ENCODE measurements at places on chromosomes 7 and 10.

- no peak for DNase-seq
Measured at GRCh38 chr7:144484445-144484844, 81.0 kb upstream of the NOBOX start.

DNA sequence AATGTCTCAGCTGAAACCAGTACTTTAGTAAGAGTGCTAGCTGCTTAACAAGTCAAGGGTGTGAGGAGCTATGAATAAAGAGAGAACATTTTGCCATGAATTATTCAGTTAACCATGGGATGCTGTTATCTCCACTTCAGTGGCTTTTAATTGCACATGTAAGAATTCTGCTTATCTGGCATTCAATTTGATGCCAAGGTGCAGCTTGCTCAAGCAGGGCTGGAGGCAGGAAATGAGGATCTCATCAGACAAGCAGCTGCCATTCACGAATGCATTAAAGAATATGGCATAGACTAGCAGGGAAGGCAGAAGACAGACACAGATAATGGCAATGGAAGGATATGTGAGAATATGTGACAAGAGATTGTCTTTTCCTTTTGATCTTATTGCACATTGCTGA is 697.8 kb downstream of the NRG3 start:
- no peak for DNase-seq

- DNase-seq: no peak
Measured at GRCh38 chr10:49207113-49207512, 18.9 kb upstream of the TMEM273 start.

GRCh38 chr7:96499532-96499931 is 177.6 kb upstream of the SLC25A13 start:
- no peak for DNase-seq

GRCh38 chr10:49310460-49310859 is 11.5 kb downstream of the C10orf71 start:
- DNase-seq: no peak

DNA sequence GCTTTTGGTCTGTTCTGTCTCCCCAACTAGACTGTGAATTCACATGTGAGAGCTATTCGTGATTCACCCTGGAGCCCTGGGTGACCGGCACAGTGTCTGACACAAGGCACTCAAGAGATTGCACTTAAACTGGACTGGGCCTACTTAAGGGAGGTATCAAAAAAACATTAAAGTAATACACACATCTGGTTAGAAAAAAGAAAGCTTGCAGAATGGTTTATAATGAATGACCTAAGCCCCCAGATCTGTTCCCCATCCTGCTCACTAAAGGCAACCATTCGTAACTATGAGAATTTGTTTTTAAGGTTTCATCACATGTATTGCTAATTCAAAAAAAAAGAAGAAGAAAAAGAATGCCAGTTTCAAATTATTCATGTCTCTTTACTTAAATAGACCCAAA is 74.5 kb downstream of the DGKI start:
- DNase-seq: peak; percentile 45

DNA sequence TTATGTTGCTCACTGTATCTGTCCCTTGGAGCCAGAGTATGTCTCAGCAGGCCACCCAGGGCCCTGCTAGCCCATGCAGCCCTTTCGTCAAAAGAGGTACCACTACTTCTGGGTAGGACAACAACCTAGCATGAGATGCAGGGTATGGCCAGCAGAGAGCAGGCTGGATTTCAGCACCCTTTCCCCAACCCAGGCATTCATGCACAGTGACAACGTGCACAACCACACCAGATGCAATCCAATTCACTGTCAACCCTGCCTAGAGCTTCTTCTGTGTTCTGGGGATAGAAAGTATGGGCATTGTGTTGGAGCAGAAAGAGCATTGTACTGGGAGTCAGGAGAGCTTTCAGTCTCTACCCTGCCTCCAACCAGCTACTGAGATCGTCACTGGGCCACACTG is 37.9 kb downstream of the JAZF1 start:
- no peak for DNase-seq

DNA sequence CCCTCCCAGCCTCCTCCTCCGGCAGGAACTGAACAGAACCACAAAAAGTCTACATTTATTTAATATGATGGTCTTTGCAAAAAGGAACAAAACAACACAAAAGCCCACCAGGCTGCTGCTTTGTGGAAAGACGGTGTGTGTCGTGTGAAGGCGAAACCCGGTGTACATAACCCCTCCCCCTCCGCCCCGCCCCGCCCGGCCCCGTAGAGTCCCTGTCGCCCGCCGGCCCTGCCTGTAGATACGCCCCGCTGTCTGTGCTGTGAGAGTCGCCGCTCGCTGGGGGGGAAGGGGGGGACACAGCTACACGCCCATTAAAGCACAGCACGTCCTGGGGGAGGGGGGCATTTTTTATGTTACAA is 83.3 kb downstream of the PAX2 start:
- DNase-seq: no peak
